ENCODE measurements at places on chromosomes 6 and 20.

DNA sequence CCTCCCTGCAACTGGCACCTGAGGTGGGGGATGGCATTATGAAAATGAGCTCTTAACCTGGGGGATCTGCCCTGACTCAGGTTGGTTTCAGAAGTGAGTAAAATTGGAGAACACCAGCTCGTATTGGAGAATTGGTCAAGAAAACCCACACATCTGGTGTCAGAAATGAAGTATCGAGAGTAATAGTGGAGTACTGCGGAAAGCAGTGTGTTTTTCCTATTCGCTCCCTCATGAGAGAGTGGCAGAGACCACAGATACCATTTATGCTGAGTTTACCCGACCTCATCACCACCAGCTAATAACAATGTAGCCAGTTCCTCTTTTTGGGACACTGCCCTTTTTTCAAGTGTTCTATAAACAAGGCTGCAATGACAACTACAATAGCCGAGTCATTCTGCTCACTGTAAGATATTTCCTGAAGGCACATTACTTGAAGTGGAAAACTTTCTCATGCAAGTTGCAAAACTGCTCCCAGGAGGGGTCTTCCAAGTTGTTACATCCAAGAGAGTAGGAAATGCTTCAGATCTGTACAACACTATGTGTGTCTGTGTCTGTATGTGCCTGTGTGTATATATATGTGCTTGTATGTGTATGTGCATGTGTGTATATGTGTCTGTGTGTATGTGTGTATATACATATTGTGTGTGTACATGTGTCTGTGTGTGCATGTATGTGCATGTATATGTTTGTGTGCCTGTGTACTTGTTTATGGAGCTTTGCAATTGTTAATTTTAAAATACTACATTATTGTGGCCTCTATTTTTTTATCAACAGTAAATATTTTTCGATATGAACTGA lies 106.0 kb upstream of the CST7 start:
- no peak for DNase-seq

GRCh38 chr6:87068795-87069194 lies 26.1 kb downstream of the CGA start:
- DNase-seq: no peak

GRCh38 chr6:124941259-124941658 lies 21.0 kb upstream of the RNF217 start:
- no peak for DNase-seq

- peak; percentile 70 for DNase-seq
Measured at GRCh38 chr20:5056801-5057599, 55.7 kb upstream of the SLC23A2 start.

- no peak for DNase-seq
Measured at GRCh38 chr20:7147220-7147601, 379.7 kb downstream of the BMP2 start.

DNA sequence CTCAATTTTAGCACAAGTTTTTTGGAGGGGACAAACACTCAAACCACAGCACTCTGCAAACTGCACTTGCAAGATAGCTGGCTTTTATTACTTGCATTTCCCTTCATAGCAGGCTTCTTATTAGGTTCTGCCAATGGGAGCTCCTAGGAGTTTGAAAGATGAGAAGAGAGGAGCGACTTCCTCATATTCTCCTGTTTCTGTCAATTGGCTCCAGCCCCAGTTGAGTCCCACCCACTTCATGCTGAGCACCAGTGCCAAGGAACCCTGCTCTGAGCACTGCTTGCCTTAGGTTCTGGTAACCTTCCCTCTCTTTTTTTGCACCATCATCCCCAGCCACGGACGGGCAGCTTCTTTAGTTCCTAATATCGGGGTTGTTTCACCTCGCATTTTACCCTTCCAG lies 67.9 kb downstream of the PSMB1 start:
- DNase-seq: peak; percentile 37

DNA sequence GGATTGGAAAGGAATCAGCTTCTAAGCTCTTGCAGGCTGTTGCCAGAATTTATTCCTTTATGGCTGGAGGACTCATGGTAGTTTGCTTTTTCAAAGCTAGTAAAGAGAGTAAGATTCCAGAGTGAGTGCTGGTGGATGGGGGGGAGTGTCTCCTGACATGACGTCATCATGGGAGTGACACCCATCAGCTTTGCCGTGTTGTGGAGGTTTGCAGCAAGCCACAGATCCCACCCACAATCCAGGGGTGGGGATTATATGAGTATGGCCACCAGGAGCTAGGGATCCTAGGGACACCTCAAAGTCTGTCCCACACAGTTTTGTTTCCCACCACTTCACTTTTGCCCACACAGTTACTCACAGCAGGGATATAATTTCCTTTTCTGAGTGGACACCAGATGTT lies 28.7 kb upstream of the PMEPA1 start:
- peak; percentile 40 for DNase-seq

DNA sequence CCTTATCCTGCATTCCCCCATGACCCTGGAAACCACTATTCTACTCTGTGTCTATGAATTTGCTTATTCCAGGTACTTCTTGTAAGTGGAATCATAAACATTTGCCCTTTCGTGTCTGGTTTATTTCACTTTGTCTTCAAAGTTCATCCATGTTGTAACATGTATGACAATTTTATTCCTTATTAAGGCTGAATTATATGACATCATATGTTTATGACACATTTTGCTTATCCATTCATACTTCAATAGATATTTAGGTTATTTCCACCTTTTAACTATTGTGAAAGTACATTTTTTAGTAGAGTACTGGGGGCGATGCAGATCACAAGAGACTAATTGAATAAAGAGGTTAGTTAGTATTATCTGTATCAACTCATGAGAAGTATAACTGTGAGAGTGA lies 591.6 kb downstream of the UTRN start:
- DNase-seq: no peak

- no peak for DNase-seq
Measured at GRCh38 chr6:75376347-75377024, 91.9 kb upstream of the TMEM30A start.

DNA sequence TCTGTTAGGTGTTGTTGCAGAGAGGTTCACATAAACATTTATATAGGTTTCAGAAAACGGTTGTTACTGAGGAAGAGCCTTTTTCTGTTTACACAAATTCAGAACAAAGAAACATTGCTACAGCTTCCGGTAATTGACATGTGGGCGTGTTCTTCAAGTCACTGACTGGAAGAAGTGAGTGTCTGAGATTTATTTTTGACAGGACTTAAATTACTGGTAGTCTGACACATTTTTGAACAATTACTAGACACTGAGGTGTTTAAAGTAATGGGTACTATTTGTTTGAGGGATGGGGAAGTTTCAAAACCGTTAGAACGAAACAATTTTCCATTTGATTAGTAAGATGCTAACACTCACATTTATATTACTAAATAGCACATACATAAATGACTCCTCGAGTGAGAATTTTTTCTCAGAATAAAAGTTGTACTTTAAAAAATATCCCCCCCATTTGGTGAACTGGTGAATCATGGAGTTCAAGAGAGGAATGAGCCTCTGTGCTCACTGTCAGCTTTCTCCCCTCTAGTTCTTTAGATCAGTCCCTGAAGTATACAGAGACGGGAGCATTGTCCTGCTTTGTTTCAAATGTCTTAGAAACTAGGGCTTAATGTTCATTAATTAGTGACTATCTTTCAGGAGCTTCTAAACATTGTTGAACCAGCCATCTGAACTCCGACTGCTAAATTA lies 98.7 kb downstream of the TSHZ2 start:
- DNase-seq: peak; percentile 25

- no peak for DNase-seq
Measured at GRCh38 chr6:86723151-86723550, 214.2 kb upstream of the HTR1E start.

GRCh38 chr6:170084166-170084730 lies 206.6 kb downstream of the DLL1 start:
- no peak for DNase-seq

DNA sequence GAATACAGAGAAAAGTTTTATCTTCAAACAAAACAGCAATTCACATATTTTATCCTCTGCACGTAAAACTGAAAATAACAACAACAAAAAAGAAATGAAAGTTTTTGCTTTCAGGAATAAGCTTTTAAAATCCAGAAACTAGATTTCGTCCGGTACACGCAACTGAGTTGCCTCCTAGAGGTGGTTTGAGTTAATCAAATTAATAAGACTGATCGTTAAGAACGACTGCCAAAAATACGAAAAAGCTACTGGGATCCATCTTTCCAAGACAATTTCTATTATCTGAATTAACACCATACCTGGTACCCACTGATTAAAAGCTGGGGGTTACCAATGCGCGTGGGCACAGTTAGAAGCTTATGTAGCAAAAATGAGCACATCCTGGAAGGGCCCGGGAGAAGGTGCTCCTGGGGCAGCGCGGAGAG lies 669 bp downstream of the PDCD2 start:
- DNase-seq: no peak

GRCh38 chr6:36357872-36358225 lies 21.2 kb upstream of the BNIP5 start:
- DNase-seq: no peak

DNA sequence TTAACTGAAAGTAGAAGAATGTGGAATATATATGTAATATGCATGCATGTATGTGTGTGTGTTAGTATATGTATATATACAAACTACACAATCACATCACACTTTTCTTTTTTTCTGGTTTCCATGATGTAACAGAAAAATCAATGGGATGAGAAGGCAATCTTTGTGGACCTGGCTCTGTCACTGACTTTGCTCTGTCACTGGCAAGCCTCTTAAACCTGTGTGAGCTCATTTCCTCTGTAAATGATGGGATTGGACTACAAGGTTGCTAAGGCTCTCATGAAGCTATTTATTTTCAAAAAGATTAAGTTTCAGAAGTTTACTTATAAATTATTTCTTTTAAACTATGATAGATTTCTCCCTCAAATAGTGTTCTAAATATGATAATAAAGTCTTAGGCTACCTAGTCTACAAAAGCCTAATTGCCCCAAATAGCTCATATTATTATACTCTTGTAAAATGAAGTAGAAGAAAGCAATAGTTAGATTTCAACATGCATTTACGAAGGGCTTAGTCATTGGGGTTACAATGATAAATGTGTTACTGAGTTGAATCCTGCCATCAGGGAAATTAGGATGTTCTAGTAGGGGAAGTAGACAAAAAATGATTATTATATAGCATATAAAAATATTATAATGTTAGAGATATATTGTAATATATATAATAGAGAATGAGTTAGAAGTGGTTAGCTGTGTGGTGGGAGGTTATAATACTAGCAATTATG lies 129.3 kb downstream of the AFG1L start:
- DNase-seq: no peak

- DNase-seq: no peak
Measured at GRCh38 chr6:21739838-21740237, 146.3 kb downstream of the SOX4 start.

GRCh38 chr6:36364669-36365479 lies 22.6 kb downstream of the ETV7 start:
- no peak for DNase-seq

DNA sequence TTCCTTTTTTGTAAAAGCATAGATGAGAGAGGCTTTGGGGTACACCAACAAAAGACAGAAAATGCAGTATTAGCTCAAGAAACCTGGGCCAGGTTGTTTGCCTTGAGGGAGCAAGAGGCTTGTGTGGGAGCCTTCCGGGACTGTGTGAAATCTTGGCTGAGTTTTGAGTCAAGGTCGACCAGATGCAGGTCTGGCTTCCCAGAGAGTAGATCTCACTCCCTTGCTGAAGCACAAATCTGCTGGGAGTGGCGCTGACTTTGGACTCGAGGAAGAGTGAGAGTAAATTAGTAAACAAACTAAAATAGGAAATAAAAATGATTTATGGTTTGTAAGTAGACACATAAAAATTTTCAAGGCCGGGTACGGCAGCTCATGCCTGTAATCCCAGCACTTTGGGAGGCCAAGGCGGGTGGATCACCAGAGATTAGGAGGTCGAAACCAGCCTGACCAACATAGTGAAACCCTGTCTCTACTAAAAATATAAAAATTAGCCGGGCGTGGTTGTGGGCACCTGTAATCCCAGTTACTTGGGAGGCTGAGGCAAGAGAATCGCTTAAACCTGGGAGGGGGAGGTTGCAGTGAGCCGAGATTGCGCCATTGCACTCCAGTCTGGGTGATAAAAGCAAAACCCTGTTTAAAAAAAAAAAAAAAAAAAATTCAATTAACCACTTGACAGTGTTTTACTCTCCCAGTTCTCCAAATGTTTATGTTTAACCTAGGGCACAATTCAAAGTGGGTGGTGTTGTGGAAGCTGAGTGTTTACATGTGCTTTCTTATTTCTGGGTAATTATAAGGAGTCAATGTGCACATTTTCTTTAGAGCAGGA lies 27.7 kb upstream of the EDN1 start:
- no peak for DNase-seq

GRCh38 chr6:69865126-69865525 lies 1.2 kb upstream of the COL19A1 start:
- peak; percentile 40 for DNase-seq

DNA sequence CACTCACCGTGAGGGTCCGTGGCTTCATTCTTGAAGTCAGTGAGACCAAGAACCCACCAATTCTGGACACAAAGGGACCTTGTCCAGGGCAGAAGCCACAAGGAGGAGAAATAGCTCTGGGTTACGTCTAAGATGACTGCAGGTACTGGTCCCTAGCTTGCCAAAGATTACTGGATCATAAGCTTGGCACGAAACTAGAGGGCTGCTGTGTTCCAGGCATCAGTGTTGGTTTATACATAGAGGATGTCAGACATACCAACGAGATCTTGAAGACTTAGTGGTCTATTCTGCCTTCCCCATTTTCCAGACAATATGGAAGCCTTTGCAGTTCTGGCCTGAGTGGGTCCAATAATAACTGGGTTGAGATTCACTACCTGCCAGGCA lies 175.7 kb downstream of the TBX18 start:
- DNase-seq: no peak

GRCh38 chr6:48713612-48714011 lies 602.6 kb upstream of the PTCHD4 start:
- DNase-seq: no peak

DNA sequence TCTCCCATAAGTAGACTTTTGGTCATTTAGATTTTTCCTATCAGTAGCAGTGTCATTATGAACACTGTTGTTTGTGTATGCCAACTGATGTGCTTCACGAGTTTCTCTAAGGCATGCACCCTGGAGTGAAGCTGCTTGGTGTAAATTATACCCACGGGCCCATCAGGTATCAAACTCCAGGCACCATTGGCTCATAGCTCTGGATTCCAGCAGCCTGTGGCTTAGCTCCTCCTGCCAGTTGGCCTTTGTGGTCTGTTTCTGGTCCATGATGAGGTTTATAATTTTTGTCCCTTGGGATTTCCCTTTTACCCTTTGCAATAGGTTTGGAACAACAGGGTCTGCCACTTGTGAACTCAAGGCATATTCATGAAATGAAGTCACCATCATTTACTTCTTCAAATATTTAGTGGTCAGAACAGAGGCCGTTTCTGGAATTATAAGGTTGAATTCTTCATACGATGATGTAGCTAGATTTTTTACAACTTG lies 350.5 kb downstream of the PRL start:
- DNase-seq: peak; percentile 87

- no peak for DNase-seq
Measured at GRCh38 chr6:44255105-44255808, 2.1 kb downstream of the SLC35B2 start.

DNA sequence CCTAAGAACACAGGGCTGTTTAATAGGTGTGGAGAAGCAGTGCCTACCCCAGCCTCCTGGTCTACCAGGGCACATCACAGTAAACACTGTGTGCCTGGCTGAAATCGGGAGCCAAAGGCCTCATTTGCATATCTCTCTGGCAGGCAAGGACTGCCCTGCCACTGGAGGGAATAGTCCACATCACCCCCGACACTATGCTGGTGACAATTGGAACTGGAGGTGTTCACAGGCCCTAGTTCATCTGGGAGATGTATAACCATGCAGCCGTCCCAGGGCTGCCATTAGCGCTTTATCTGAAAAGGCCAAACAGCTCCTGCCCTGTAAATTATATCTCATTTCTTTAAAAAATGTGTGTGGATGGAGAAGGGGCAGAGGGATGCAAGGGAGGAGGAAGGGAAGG lies 150.3 kb downstream of the LINC00237 start:
- no peak for DNase-seq

All from AG20443 (cell line).